Kidney epithelial cell (primary cell): ENCODE measurements at places on chromosomes 12 and 14.

DNA sequence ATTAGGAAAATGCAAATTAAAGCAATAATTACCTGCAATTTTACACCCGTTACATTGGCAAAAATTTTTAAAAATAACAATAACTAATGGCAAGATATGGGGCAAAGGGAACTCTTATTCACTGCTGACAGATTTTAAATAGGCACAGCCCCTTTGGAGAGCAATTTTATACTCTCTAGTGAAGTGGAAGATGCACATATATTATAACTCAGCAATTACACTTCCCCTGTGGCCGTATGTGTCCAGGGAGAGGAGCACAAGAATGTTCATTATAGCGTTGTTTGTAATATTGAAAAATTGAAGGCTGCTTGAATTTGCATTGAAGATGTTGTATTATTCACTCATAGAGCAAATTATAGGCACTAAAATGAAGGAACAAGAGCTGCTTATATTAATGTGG is 488.3 kb upstream of the ATXN7L3B start:
- no peak for DNase-seq

DNA sequence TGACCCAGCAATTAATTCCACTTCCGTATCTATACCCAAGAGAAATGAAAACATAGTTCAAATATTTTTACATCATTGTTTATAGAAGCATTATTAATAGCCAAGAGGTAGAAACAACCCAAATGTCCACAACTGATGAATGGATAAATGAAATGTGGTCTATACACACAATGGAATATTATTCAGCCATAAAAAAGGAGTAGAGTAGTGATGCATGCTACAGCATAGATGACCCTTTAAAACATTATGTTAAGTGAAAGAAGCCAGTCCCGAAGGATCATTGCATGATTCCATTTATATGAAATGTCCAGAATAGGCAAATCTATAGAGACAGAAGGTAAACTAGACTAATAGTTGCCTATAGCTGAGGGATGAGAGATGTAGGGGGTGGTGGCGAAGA is 29.3 kb downstream of the TGFB3 start:
- no peak for DNase-seq

DNA sequence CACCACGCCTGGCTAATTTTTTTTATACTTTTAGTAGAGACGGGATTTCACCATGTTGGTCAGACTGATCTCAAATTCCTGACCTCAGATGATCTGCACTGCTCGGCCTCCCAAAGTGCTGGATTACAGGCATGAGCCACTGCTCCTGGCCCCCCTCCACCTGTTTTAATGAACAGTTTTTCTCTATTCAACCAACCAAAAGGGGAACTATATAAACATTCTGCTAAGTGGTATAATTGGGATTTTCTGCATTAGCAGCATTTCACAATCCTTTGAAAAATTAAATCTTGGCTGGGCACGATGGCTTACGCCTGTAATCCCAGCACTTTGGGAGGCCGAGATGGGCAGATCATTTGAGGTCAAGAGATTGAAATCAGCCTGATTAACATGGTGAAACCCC is 44.8 kb downstream of the KNTC1 start:
- no peak for DNase-seq

DNA sequence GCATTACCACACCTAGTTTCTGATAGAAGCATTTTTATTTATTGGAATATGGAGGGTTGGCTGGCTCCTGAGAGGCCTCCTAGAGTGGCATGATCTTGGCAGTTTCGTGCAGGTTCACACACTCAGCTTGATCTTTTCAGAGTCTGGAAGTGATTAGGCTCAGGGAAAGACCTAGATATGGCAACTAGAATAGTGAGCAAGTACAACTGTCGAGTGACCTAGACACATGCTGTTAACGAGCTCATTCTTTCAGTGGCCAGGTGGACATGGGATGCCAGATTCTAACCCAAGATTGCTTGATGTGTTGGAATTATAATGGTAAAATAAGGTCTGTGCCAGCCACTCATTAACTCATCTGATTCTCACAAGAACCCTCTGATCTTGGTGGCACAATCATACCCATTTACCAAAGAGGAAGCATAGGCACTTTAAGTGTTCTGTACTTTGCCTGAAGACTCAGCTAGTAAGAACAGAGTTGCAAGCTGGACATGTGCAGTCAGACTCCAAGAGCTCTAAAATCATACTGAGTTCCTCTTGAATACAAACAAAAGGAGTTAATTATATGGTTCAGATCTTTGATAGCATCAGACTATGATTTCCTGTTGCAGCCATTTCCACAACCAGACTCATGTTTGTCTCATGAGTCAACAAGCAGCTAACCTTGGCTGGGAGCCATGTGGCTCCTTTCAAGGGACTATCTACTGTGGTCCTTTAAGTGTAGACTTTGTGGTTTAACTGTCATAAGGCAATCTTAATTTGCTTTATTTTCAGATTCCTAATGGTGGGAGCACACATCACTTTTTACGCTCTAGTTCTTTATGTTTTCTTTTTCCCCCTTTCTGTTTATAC is 144.2 kb downstream of the PLEKHA5 start:
- peak; percentile 92 for DNase-seq

DNA sequence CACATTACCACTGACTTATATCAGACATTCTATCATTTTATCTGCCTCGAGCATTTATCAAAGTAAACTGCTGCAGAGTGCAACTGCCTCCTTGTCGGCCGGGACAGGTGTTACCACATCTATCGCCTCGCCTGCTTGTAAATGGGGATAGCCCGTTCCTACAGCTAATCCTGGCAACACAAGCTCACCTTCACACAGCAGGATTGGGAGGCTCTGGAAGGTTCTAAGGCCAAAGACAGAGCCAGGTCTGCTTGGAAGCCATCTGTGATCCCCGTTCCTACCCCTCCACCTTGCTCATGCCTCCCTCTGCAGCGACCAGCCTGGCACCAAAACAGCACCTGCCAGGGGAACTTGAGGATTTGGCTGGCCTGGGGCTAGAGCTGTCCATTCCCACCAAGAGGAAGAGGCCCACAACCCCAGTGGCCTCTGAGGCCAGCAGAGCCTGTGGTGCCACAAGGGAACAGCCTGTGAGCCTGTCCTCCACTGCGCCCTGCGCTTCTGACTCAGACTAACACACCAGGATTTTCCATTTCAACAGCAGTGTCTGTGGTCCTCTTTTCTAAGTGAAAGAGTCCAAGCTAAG is 114.8 kb upstream of the DIO3 start:
- no peak for DNase-seq

DNA sequence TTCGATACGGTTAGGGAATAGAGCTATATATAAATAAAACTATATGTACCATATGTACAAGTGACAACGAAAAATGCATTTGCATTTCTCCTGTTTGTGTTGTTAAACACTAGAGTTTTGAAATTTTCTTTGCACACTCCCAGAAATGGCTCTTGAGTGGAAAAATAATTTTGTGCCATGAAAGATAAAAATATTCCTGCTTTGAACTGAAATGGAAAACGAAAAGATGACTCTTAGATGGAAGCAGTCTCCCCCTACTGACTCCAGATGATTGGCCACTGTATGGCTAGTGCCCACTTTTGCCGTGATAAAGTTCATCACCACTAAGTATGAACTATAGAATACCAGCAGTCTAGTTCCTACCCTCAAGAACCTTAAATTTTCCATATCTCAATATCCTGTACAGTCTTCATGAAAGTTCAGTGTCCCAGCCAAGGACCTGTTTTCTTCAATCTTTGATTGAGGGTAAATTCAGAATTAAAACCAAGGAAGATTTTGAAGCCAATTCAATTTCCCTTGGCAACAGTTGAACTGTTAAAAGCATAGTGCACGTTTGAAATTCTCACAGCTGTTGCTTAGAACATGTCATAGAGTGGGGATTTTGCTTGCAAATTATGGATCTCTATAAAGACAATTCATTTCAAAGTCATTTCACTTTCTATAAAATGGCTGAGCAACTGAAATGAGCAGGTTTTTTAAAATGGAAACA is 1.6 kb upstream of the PPP2R5E start:
- DNase-seq = no peak

DNA sequence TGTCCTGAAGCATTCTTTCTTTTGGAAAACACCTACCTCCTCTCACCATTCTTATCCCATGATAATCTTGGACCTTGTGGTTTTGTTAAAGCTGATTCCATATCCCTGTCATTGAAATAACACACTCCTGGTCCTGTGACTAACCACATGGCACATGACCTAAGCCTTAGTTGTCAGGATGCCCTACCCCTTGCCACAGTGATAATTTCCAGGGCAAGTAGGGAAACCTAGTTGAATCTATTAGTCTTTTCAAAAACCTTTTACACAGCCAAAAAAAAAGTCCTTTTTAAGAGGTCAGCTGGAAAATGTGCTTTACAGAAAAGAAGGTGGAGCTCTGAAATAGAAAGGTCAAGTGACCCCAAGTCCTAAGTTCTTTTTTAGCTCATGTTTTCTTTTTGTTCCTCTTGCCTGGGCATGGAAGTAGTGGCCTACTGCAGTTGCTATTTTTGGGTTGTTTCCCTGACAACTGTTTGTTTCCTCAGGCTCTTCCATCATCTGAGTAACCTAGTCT is 608.4 kb downstream of the LRFN5 start:
- peak; percentile 81 for DNase-seq

- DNase-seq = no peak
Observed at GRCh38 chr12:108345716-108346633, 6.9 kb upstream of the CMKLR1 start.

DNA sequence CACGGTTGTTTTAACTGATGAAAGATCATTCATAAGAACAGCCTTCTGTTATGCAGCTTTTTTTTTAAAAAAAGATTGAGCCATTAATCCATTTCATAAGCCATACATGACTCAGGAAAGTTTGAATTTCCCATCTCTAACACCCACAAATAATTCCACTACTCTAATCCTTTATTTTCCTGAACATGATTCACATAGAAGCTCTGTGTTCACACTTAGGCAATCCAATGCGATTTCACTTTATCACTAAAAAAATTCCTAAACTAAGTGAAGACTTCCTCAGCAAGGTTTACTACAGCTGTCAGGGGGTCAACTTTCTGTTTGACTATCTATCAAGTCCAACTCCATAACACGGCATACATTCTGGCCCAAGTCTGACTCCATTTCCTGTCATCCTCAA is 25.9 kb downstream of the PKP2 start:
- DNase-seq = no peak

GRCh38 chr12:64796205-64796845 is 28.1 kb upstream of the TBC1D30 start:
- peak; percentile 78 for DNase-seq

- DNase-seq = no peak
Observed at GRCh38 chr12:93968536-93969285, 179.7 kb upstream of the PLXNC1 start.

DNA sequence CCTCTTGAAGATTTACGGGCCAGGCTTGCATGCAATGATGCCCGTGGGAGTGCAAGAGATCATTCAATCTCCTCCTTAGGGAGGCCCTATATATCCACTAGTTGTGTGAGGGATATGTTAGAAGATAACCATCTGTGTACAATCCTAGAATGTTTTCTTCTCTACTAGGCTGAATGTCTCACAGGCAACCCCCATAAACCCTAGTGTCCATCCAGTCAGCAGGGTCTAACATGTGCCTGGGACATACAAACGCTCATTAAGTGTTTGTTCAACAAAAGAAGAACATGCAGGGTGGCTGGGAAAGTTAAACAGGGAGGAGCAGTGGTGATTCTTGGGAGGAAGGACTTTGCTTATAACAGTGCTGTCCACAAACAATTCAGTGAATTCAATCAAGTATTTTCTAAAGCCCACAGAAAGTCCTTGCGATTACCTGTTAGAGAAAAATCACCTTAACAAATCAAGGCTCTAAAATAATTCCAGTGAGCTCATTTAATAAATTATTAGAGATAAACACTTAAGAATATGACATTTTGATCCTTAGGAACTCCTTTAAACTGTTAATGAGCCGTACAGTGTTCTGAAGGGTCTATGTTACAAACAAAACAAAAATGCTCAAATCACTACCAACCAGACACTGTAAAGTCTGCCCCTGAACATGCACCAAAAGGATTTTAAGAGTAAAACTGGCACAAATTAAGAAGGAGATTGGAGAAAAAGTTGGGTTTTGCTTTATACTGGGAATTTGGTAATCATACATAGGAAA is 96.6 kb upstream of the FERMT2 start:
- no peak for DNase-seq

GRCh38 chr14:91509878-91510170 is 286 bp downstream of the PPP4R3A start:
- no peak for DNase-seq

DNA sequence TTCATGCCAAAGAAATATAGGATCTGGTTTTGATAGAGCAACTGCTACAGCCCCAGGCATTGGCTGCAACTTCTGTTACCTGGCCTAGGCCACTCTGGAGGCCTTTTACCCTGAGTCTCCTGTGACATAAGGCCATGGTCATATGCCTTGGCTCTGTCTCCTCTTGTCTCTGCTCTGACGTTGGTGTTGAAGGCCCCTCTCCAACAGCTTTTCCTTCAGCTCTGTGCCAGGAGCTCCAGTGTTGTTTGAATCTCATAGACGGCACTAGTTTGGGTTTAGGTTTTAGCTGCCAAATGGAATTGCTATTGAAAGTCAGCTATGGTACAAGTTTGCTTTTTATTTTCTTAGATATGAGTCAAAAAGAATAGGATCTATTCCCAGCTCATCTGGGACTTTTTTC is 41.1 kb downstream of the TTLL5 start:
- DNase-seq = no peak

DNA sequence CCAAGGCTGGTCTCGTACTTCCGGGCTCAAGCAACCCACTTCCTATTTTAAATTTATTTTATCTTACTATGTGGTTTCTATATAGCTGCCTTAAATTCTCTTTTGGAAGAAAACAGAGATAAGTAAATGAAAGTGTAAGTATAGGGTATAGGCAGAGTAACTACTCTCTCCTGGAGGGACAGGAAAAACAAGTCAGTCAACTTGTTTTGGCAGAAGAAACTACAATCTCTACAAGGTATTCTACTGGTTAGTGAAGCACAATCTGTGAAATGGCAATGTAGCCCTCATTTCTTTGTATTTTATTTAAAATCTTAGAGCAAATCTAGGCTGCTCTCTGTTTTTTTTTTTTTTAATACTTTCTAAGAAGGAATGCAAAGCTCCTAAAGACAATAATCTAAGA is 55.4 kb downstream of the UBR7 start:
- DNase-seq = no peak

DNA sequence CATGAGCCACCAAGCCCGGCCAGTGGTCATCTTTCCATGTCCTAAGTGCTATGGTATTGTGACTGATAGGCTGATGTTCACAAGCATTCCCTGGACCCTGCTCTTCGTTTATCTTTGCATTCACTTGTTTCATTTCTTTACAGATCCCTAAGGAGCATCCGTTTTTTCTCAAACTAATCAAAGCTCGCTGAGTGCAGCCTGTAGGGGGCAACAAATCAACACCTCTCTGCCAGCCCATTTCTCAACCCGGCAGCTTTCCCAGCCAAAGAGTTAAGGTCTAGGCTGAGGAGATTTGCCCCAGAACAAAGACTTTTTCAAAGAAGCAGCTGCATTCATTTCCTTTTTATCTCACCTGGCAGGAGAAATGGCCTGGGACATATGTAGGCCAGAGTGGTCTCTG is 12.1 kb downstream of the SIRT4 start:
- DNase-seq = no peak

DNA sequence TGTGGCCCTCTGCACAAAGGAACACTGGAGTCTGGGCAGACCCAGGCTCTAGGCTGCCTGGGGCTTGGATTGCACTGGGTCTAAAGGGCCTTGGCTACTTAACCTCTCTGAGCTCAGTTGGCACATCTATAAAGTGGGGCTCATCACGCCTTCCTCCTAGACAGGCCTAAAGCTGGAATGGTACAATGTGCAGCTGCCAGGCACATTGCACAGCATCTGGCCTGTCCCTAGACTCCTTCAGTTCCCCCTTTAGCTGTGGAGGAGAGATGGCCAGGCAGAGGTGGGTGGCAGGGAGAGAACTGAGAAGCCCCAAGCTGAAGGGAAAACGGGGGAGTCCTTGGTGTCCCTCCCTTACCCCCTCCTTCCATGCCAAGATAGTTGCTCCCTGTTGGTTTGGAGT is 10.8 kb downstream of the IRF2BPL start:
- DNase-seq = no peak
